ENCODE measurements at places on chromosomes 7 and 10. TPM values are rescaled to one million over a fixed set of nuclear protein-coding genes. Genes with fewer than 3 reads are reported as not detected.

EPHA1 gene
- 3.1 TPM for polyA plus RNA-seq

ACTL6B gene
- 0.19 TPM for polyA plus RNA-seq

MTG1 gene
- 36.7 TPM for polyA plus RNA-seq

CCL26 gene
- 0.88 TPM for polyA plus RNA-seq

EFCAB10 gene
- 0.58 TPM for polyA plus RNA-seq

ZNF117 gene
- polyA plus RNA-seq = 7.5 TPM

GIMAP6 gene
- 16.7 TPM for polyA plus RNA-seq

IFIT2 gene
- polyA plus RNA-seq = 5.0 TPM

GOLGA7B gene
- 0.11 TPM for polyA plus RNA-seq

PEX1 gene
- 23.3 TPM for polyA plus RNA-seq

- no peak for DNase-seq
These were observed 98.9 kb downstream of the SVIL start for GRCh38 chr10:29535778-29536453.

- DNase-seq = no peak
These were observed 46.8 kb downstream of the CDC14C start for GRCh38 chr7:48971173-48971572.

DNA sequence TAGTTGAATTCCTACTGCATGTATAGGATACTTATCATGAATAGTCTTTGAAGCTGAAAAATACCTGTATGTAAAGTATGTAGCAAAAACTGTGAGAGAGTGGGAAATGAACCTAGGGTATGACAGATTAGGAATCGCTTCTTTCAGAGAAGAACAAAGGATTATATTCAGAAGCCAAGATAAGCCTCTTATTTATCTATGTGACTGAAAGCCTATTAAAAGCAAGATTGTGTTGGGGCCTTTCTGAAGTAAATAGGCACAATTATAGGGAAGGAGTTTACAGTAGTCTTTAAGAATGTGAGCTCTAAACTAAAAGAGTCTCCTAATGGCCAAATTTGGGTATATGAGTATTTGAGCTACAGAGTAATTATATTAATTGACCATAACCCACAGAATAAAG lies 102.1 kb downstream of the MTERF1 start:
- DNase-seq = no peak

DNA sequence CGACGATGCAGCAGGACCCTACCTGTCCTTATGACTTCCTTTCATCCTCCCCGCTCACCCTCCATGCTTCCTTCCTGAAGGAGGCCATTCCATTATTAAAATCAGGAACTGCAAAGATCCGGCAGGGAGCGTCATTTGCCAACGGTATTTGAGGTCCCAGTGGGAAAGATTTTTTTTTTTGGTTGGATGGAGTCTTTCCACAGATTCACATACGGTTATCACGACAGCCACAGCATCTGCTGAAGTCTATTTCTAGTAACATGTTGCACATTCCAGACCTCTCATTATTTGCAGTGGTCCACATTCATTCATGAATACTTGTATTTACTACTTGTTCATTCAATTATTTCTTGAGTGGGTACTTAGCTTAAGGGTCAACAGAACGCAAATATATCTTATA lies 94.7 kb upstream of the LYZL2 start:
- no peak for DNase-seq

- no peak for DNase-seq
These were observed 279.8 kb downstream of the KCNMA1 start for GRCh38 chr10:77357611-77358310.

DNA sequence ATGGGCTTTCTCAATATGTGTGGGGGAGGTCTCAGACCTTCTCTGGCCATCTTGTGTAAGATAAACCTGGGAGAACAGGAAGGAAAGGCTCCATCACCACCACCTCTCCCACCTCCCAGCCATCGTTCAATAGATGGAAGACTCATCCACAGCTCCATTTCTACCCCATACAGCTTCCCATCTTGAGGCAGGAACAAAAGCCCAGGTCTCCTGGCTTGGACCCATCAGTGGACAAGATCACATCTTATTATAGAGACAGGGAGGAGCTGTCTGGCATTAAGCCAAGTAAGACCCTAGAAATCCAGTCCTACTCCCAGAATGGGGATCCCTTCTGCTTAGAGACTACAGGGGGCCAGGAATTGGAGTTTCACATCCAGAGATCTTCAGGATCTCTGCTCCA lies 150.3 kb downstream of the GFRA1 start:
- DNase-seq = no peak

DNA sequence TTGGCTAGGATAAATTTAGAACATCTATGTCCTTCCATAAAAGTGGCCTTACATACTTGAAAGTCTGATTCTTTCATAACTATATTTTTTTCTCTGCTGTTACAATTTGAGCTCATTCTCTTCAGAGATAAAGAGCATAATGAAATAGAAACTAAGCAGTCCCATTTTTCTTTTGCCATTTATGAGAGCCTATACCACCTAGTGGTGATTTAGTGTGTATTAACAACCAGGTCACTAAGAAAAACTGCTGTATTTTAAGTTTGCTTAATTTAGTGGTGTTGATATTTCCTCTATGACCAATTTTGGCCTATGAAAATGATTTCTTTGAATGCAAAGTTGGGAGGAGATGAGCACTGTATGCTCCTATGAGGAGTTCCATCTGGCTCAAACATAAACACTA lies 88.7 kb upstream of the ZWINT start:
- no peak for DNase-seq

DNA sequence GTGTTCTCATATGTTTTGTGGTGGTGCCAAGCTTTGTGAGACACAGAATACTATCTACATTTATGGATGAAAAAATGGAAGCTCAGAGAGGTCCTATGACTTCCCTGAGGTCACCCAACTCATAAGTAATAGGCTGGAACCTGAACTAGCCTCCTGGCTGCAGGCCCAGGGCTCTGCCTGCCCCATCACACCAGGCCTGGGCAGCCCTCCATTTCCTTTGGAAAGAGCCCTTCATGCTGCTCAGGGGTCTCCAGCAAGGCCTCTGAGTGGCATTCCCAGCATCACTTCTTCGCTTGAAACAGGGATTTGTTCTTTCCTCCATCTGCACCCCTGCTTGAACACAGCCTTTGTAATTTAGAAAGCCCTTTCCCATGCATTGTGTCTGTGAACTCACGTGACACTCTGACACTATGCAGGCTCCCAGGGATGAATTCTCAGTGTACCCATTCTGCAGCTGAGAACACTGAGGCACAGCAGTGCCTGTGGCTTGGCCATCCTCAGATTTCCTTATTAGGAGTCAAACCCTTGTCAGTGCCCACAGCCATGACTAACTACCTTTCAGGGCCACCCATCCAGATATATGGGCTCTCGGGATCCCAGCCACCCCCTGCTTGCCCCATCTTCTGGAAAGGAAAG lies 127.8 kb upstream of the PPIF start:
- DNase-seq = no peak

- no peak for DNase-seq
These were observed 74.6 kb downstream of the SH2D4B start for GRCh38 chr10:80612261-80612660.

DNA sequence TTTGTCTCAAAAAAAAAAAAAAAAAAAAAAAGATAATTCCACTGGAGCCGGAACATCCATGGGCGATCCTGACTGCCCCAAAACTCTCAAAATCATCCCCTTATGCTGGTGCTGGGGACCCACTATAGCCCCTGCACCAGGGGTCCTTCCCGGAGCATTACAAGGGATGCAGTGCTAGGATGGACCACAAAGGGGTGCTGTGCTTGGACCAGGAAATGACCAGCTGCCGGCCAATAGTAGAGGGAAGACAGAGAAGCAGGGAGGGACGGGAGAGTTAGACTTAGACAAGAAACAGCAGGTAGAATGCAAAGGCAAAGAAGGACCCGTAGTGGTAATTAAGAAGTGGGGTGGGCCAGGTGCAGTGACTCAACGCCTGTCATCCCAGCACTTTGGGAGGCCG lies 40.5 kb downstream of the RCC1L start:
- DNase-seq = no peak

GRCh38 chr7:68785036-68785435 lies 813.2 kb upstream of the AUTS2 start:
- DNase-seq = peak; percentile 13

DNA sequence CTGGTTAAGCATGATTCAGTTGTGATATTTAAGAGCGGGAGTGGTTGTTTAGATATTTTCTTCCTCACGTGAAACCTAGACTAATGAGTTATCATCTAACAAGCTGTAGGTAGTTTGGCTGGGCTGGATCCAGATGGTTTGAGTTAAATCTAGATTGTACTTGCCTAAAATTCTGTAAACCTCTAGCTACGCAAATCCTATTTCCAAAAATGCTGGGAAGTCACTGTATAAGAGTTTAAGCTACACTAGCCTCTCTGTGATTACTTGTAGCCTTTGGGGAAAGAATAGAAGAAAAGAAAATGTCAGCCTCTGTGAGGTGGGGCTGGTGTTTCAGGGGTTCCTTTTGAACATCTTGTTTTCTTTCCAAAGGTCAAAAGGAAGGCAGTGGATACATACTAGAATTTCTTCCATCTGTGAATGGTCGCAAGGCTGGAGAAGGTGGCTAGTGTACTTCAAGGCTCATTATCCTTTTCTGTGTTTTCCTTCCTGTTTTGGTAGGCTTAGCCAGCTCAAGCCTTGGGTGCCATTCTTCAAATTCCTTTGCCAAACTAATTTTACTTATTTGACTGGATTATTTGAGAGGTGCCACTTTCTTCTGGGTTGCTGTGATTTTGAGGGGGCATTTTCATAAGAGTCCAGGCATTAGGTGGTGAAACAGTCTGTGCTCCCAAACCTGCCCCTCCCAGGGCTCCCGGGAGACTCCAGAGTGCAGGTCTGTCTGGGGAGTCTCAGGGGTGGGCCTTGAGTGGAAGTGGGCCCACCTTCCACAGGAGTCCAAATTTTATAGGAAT lies 5.2 kb upstream of the EN2 start:
- DNase-seq = no peak

GRCh38 chr7:34341326-34341725 lies 316.7 kb upstream of the NPSR1 start:
- DNase-seq = no peak

- no peak for DNase-seq
These were observed 267.5 kb upstream of the PRKCQ start for GRCh38 chr10:6847561-6847960.

DNA sequence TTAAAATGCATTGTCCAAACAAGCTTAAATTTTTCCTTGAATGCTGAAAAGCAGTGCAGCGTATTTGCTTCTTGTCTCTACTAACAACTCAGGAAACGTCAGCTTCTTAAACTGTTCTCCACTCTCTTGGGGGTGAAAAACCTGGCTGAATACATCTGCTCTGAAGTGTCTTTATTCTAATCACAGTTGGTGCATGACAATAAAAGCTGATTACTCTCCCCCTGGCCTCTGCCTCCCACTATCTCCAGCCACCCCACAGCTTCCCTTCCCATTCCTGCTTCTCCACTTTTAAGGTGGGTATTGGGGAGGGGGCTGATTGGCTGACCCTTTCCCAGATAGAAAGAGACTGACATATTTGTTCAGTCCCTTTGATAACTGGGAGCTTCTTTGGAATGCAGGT lies 456.0 kb downstream of the SORCS1 start:
- no peak for DNase-seq

GRCh38 chr7:126236261-126236660 lies 1016.5 kb downstream of the GRM8 start:
- DNase-seq = no peak

GRCh38 chr7:104767826-104768536 lies 246.0 kb upstream of the KMT2E start:
- DNase-seq = no peak

GRCh38 chr10:5490698-5491464 lies 8.5 kb downstream of the CALML5 start:
- no peak for DNase-seq

DNA sequence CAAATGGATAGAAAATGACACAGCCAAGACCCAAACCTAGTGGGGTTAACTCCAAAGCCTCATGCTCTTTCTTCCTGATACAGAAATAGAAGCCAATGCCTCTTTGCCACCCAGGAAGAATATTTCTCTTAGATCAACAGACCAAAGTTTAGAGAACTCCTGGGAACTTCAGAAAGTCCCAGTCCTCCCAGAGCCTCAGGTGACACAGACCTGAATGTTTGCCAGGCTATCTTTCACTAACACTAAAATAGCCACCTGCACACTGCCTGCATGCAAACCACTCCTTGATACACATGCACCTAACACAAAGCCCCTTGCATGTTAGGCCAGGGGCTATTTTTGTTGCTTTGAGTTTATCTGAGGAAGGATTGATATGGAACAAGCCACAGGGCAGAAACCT lies 27.7 kb downstream of the LSM5 start:
- DNase-seq = no peak

DNA sequence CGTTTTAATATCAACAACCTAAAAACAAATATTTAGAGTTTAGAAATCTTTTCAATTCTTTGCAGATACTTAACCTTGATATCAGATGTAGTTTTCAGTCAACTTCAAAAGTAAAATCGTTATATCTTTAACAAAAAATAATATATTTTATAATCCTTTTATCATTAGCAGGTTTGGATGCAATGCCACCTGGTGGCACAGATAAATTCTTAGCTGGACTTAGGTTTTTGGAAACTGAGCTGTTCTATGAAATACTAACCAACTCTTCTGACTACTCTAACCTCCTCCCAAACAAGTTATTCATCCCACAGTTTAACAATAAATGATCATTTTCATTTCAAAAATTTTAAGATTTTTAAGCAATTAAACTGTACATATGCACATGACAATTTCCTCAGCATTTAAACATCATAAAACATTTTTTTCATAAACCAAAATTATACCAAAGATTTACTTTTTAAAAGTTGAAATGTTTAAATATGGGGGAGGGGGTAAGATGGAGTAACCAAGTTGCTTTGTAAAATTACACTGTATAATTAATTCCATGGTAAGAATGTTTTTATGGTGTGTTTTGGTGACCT lies 56.9 kb downstream of the HIBADH start:
- peak; percentile 32 for DNase-seq

DNA sequence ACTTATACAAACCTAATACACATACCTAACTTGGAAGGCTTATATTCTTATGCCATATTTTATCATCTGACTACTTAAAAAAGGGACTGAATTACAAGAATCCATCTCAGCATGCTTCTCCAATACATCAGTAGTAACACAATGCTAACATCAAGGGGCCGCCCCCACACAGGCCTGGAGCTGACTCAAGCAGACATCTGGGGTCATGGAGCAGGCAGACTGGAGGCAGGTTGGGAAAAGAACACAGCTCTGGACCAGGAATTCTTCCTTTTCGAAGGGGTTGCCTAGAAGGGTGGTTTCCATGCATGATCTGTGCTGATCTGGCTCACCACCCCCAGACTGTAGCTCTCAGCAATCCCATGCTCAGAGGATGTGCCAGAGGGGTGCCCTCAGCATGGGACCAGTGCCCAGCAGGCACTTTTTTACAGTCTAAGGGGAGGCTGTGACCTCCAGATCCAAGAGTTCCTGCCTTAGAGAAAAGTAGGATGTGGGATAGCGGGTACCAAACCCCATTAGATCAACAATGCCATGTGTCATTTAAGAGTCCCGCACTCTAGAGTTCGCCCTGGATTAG lies 26.1 kb upstream of the DUSP5 start:
- DNase-seq = no peak

- no peak for DNase-seq
These were observed 95.1 kb upstream of the PPP2R2D start for GRCh38 chr10:131805696-131806095.

All from muscle of leg (tissue), 16 donors.